Activated CD4-positive, alpha-beta T cell treated with anti-CD3 and anti-CD28 coated beads, Interleukin-2, amount 50 U/mL, for 1 hour (primary cell): ENCODE measurements at places on chromosomes 2 and 18.

DNA sequence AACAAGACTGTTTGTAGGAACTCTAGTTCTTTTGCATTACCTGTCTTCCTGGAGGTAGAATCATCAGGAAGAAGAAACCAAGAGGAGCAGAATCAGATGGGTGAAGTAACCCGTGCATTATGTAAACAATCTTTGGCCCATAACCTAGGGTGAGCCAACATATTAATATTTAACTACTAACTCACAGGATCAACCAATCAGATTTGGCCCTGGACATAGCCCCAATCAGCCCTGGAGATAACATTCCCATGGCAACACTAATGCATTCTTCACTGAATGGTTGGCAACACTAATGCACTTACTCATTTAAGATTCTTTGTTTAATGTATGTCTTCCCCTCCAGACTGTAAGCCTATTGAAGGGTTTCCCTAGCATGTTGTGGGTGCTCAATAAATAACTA is 72.0 kb upstream of the CTAGE1 start:
- no peak for DNase-seq

GRCh38 chr2:203734276-203734983 is 28.0 kb downstream of the CD28 start:
- no peak for DNase-seq

GRCh38 chr18:77133051-77133834 is 660 bp upstream of the MBP start:
- no peak for DNase-seq

GRCh38 chr2:34004936-34005335 is 405.8 kb upstream of the FAM98A start:
- no peak for DNase-seq

DNA sequence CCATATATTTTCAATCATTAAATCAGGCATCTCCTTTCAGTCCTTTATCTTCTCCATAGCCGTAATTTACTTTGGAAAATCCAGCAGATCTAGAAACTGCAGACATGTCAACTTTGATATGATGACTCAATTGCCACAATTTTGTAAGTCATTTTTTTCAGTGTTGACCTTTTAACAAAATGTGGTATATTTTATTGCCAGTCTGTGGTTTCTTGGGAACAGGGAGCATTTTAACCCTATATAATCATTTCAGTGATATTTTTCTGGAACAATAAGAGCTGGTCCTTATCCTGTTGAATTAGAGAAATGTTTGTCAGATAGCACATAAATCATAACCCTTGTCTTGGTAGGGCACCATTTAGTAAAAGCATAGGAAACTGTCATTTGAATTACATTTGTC is 90.9 kb upstream of the UBXN4 start:
- no peak for DNase-seq

DNA sequence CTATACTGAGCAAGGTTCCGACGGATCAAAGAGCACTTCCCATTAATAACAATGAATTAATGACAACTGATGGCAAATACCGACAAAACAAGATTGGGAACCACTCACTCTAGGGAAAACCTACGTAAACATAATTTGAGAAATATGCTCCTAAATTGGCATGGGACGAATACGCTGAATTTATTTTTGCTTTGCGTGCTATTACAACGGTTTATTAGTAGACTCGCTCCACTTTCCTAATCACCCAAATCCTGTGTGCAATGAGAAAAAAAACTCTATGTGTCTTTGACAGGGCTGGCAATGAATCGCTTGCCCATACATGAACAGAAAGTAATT is 536 bp upstream of the SLC25A12 start:
- DNase-seq, result no peak

DNA sequence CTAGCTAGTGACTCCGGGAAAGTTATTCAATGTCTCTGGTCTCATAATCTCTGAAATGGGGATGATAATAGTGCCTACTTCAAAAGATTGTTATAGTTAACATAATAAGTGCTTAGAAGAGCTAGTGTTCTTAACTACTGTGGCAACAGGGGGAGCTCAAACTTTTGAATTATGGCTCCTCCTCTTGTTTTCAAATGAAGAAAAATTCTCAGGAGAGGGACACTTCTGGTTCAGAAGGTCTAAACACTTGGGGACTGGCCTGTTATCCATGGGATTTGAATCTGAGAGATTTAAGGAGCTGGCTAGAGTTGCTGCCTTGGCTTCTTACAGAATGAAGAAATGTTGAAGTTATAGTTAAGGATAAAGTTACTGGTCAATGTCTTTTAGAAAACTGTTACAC is 92.2 kb upstream of the ITGB6 start:
- no peak for DNase-seq

DNA sequence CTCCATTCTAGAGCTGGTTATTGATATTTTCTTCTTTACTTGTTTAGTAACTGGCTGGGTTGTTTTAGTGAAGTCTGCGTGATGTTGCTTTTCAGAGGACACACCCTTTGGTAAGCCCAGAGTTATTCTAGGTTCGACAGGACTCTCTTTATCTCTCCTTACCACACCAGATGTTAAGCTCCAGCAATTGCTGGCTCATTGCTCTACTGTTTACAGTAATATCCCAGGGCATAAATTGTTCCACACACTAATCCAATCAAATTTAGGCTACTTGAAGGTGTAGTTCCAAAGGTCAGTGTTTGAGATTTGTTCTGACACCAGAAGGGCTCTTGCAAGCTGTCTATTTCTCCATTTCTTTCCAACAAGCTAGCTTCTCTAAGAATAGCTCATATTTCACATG is 506.6 kb downstream of the NR4A2 start:
- no peak for DNase-seq

- no peak for DNase-seq
These were observed 734.2 kb upstream of the CHAC2 start for GRCh38 chr2:53033411-53033810.

- DNase-seq, result no peak
These were observed 42.9 kb downstream of the ADI1 start for GRCh38 chr2:3476321-3476984.
